ENCODE measurements at places on chromosomes 6 and 20.

DNA sequence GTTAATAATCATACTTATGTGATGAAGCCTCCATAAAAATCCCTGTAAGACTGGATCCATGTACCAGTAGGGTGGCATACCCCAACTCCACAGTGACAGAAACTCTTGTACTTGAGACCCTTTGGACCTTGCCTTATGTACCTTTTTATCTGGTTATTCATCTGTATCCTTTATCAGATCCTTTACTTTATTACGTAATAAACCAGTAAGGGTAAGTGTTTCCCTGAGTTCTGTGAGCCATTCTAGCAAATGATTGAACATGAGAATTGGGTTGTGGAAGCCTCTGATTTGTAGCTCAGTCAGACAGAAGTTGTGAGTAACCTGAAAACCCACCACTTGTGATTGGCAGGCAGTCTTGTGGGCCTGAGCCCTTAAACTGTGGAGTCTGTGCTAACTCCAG lies 229.7 kb downstream of the FOXA2 start:
- DNase-seq, result no peak

- DNase-seq, result no peak
Measured at GRCh38 chr6:25297039-25297441, 17.9 kb downstream of the CARMIL1 start.

DNA sequence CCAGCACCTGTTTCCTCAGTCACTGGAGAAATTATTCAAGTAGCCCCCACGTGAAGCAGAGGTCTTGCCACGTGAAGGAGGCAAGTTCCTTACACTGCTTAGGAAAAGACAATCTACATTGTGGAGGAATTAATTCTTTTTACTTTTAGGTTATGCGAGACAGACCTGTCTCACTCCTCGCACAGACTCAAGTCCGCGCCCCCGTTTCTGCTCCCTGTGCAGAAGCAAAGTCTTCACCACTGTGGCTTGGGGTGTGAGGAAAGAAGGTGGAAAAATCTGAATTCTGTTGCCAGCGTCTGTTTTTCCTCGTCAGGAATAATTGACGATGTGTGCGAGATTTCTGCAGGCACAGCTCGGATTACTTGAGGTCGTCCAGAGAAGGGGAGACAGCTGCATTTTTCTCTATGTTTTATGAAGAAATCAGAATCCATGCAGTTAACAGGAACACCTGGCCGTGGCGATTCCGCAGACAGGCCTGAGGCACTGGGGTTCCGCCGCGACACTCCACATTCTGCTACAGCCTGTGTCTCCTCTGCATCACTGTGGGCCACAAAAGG lies 185.1 kb downstream of the SMOC2 start:
- DNase-seq, result no peak

DNA sequence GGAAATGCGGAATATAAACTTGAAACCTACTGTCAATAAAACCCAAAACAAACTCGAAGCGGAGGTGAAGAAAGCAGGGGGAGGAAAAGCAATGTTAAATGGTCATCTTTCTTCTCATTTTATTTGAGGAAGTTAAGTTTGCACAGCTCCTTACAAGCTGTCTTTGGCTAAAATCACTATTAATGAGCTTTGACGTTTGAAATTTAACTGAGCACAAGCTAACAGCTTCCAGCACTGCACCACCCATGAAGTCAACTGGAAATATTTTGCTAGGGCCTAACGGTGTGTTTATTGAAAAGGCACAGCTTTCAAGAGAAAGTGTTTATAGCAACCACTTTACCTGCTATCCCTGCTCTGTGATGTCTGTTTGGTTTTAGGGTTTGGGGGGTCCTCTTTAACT lies 103.8 kb downstream of the PKHD1 start:
- no peak for DNase-seq

GRCh38 chr6:35561113-35561512 lies 48.4 kb upstream of the TULP1 start:
- no peak for DNase-seq

- DNase-seq, result no peak
Measured at GRCh38 chr6:16493112-16493511, 254.7 kb downstream of the GMPR start.

GRCh38 chr20:40582531-40582930 lies 106.5 kb downstream of the MAFB start:
- DNase-seq, result no peak

GRCh38 chr6:136657666-136658065 lies 107.4 kb upstream of the MAP7 start:
- DNase-seq, result no peak

DNA sequence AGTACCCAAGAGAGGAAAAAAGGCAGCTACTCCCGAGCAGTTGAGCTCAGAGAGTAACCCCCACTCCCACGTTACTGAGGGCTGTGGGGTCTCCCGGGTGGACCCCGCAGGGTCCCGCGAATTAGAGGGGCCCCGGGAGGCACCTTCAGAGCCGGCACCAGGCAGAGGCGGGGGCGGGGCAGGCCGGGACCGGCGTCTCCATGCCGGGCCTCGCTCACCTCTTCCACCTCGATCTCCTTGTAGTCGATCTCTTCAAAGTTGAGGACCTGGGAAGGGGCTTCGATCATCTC lies 381 bp downstream of the MAP3K7 start:
- DNase-seq, result peak; percentile 20

DNA sequence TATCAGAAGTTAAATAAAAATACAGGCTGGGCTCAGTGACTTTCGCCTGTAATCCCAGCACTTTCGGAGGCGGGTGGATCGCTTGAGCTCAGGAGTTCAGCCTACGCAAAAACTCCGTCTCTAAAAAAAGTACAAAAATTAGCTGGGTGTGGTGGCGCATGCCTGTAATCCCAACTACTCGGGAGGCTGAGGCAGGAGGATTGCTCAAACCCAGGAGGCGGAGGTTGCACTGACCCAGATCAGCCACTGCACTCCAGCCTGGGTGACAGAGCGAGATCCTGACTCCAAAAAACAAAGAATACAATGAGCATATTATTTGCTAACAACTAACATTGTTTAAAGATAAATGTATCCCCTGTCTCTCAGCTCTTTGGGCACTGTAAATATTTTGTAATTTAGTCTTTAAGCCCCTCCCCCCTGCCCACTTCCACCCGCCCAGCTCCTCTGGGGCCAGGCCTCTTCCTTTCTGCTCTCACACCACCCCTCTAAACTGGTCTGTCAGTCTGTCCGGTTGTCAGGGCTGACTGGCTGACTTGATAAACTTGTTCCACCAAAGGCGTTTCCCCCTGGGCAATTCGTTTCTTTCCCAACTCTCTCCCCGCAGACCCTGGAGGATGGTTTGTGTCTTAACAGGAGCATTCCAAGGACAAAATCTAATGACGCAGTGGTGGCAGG lies 62.4 kb upstream of the QKI start:
- DNase-seq, result no peak
